ENCODE measurements at places on chromosomes 2 and 18.

DNA sequence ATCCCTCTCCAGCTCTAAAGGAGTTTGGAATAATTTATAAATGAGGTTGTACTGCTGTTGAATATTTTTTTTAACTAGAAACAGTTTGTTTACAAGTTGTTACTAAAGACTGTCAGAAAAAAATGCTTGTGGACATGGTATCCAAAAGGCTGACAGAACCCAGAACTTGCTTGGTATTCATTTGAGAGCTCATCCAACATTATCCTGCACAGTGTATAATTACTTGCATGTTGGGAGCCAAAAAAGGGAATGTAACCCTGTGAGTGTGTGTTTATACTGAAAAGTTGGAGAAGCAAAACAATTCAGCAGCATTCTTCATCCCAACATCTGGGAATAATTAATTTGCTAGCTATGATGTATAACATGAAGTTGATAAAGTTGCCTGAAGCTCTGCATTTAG is 42.1 kb upstream of the EHBP1 start:
- peak; percentile 83 for DNase-seq

- peak; percentile 44 for DNase-seq
Measured at GRCh38 chr2:158539176-158540005, 82.6 kb downstream of the PKP4 start.

- DNase-seq: no peak
Measured at GRCh38 chr18:58753976-58754375, 82.7 kb downstream of the MALT1 start.

- peak; percentile 71 for DNase-seq
Measured at GRCh38 chr2:234881413-234882241, 70.2 kb upstream of the SH3BP4 start.

GRCh38 chr2:200750323-200750910 is 61.3 kb upstream of the BZW1 start:
- DNase-seq: no peak

GRCh38 chr2:134189009-134189720 is 64.7 kb upstream of the MGAT5 start:
- no peak for DNase-seq

DNA sequence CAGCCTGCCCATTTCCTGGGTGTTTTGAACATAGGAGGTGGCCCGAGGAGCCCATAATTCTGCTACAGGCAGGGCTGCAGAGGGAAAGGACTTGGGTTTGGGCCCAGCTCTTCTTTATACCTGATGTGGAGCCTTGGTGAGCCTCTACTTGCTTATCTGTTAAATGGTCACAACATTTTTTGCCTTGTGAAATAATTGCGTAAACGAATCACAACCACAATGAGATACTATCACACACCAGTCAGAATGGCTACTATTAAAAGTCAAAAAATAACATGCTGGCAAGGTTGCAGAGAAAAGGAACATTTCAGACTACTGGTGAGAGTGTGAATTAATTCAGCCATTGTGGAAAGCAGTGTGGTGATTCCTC is 4.1 kb upstream of the FABP1 start:
- no peak for DNase-seq

DNA sequence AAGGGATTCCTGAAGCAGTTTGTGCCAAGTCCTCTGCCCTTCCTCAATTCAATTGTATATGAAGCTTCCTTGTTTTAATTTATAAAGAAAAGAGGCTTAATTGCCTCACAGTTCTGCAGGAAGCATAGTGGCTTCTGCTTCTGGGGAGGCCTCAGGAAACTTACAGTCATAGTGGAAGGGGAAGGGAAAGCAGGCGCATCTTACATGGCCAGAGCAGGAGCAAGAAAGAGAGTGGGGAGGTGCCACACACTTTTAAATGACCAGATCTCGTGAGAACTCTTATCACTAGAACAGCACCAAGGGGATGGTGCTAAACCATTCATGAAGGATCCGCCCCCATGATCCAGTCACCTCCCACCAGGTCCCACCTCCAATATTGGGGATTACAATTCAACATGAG is 114.2 kb downstream of the SGPP2 start:
- DNase-seq: no peak

GRCh38 chr2:84817239-84817655 is 63.6 kb downstream of the TRABD2A start:
- DNase-seq: no peak

DNA sequence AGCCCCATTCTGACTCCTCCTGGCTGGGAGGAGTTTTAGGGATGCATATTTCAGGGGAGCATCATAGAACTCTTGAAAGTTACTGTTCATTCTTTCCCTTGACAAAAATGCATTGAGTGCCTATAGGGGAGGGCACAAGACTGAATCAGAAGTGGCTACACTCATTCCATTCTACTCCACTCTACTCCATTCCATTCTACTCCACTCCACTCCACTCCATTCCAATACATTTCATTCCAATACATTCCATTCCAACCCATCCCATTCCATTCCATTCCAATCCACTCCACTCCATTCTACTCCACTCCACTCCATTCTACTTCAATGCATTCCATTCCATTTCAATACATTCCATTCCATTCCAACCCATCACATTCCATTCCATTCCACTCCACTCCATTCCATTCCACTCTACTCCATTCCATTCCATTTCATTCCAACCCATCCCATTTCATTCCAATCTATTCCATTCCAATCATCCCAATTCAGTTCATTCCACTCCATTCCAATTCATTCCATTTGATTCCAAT is 110.8 kb downstream of the LOXHD1 start:
- DNase-seq: no peak

- DNase-seq: peak; percentile 35
Measured at GRCh38 chr2:18795906-18796305, 206.5 kb upstream of the NT5C1B start.

GRCh38 chr2:238954841-238955591 is 107.1 kb downstream of the TWIST2 start:
- peak; percentile 62 for DNase-seq

GRCh38 chr2:157056200-157056676 is 201.3 kb upstream of the GALNT5 start:
- DNase-seq: no peak

- DNase-seq: no peak
Measured at GRCh38 chr2:64605026-64605471, 48.7 kb downstream of the SERTAD2 start.

- DNase-seq: no peak
Measured at GRCh38 chr2:195477248-195477995, 179.6 kb upstream of the SLC39A10 start.

DNA sequence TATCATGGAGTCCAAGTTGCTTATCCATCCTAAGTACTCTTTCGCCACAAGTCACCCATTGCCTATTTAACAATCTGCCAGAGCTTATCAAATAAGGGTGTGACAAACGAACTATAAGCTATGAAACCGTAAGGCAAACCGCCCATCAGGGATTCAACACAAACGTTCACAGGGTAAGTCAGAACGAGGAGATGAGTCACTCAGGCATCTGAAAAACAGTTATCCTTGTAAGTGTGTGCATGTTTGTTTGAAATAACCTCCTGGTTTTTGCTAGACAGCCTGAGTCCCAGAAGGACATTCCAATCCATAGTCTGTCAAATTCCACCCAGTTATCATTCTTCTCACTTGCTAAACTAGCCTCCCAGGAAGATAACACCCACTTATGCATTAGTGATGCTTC is 299.1 kb downstream of the PAX3 start:
- DNase-seq: no peak

GRCh38 chr2:86673986-86674670 is 46.0 kb upstream of the RMND5A start:
- DNase-seq: no peak

- no peak for DNase-seq
Measured at GRCh38 chr2:12047761-12048160, 301.3 kb downstream of the LPIN1 start.

All from renal pelvis (tissue), 12 donors.